ENCODE measurements at places on chromosomes 7 and 10.

DNA sequence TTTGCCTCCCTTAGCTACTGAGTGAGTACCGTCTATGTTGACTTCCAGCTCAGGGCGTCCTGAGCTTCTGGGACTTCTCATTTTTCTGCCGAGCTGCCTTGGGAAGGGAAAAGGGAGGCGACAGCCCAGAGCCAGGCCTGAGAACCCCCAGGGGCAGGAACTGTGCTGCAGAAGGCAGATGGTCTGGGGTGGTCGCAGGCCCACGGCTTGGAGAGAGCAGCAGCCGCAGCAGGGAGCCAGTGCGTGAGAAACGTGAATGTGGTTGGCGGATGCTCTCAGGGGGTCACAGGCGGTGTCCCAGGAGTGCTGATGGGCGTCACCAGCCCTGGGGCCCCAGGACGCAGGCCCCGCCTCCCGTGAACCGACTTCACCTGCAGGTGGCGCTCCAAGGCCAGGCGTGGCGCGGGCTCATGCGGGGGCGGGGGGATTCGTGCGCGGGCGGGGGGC is 9.2 kb upstream of the PWWP2B start:
- no peak for DNase-seq

DNA sequence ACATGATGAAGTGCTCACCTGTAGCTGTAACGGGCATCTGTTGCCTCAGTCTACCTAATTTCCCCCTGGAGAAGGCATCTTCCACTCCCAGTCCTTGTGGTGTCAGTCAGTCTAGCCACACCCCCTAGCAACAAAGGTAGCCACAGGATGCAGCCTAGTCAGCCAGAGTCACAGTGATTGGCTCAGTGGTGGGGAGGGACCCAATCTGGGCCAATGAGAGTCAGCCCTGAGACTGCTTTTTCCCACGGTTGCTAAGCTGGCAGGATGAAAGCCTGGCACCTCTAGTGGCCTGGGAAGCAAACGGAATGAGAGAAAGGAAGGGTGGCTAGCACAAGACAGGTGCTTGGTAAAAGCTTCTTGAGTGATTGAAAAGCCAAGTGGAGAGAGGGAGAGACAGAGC is 118.6 kb downstream of the SH3PXD2A start:
- DNase-seq = peak; percentile 31

GRCh38 chr10:114252092-114252491 is 13.0 kb downstream of the VWA2 start:
- DNase-seq = no peak

DNA sequence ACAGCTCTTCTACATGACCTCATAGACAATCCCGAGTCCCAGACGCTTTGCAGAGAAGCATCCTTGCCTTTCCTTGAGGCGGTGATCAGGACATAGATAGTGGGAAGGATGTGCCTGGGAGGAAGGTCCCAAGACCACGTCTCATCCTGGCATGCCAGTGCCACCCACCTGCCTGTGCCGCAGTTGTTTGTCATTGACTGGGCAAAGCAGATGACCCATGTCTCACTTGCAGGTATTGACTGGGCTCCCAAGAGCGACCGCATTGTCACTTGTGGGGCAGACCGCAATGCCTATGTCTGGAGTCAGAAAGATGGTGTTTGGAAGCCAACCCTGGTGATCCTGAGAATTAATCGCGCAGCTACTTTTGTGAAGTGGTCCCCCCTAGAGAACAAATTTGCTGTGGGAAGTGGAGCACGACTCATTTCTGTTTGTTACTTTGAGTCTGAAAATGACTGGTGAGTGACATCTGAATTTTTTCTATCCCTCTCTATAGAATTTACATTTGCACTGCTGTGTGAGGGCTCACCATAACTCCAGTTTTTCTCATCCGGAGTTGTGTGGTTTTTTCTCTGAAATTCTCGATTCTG is 18.5 kb downstream of the ARPC1A start:
- no peak for DNase-seq

GRCh38 chr7:67484244-67484751 is 487.7 kb downstream of the TYW1 start:
- DNase-seq = peak; percentile 52

DNA sequence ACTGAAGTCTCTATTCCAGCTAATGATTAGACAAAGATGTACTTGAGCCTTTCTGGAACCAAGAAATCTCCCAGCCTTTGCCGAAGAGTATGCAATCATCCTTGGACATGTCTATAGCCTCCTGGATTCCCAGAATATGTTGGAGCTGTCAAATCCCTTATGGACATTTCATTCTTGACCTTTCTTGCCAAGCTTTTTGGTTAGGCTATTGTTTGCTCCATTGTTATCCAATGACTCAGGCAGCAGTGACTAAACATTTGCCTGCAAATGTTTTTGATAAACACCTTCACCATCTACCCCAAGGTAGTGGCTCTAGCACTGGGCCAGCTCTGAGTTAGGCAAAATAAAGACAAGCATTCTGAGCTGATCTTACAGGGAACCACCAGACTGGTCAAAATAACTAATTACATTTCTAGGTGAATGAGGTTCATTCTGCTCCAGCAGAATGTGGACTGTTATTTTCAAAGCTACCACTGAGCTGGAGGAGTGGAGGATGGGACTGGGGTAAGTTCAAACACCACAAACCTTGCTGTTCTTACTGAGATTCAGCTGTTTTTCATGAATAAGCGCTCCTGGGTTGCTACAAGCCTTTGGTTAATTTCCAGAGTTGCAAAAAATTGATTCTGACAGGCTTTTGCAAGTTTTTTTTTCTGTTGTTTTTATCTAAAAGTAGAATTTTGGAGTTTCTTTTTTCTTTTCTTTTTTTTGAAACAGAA is 81.0 kb downstream of the TMEM270 start:
- peak; percentile 91 for DNase-seq

- no peak for DNase-seq
These were observed 51.7 kb downstream of the MAPK8 start for GRCh38 chr10:48358162-48358561.

GRCh38 chr7:17939211-17939605 is 1.1 kb downstream of the SNX13 start:
- DNase-seq = peak; percentile 70

DNA sequence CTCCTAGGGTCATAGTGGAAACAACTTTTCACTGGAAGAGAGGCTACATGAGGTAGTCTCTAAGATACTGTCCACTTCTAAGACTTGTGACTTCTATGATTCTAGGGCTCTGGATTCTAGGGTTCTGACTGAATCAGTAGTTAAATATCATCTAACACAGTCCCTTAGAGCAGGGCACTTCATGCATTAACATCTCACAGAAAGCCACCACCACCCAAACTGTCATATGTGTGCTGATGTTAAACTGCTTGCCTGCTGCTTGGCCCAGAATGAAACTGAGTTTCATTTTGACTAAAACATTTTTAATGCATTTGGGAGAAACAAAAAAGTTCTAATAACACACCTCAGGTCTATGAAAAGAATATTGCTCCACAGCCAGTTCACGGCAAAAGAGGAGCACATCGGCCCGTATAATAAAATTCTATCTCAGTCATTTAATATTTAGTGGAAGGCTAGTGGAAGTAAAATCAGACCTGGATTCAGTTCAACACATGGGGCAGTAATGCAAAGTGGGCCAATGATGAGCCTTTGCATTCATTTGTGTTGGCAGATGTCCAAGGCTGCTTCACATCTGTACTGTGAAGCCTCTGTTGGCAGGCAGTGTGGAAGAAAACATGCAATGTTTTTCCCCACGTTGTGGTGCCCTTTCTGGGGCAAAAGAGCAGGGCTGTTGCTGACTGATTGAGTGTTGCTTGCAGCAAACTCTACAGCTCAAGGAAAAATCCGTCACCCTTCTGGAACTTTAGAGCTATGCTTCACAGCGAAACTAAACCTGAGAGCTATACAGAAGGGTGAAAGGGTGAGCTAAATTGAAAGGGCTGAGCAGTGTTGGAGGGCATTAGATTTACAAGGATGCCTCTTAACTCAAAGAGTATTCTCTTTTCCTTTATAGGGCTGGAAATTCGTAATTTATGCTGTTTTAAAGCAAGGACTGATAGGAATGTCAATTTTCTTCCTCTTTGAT is 33.5 kb upstream of the AUTS2 start:
- no peak for DNase-seq

GRCh38 chr7:143248761-143249354 is 14.4 kb upstream of the GSTK1 start:
- DNase-seq = peak; percentile 72

- DNase-seq = peak; percentile 16
These were observed 18.3 kb downstream of the STEAP1B start for GRCh38 chr7:22481726-22482125.

DNA sequence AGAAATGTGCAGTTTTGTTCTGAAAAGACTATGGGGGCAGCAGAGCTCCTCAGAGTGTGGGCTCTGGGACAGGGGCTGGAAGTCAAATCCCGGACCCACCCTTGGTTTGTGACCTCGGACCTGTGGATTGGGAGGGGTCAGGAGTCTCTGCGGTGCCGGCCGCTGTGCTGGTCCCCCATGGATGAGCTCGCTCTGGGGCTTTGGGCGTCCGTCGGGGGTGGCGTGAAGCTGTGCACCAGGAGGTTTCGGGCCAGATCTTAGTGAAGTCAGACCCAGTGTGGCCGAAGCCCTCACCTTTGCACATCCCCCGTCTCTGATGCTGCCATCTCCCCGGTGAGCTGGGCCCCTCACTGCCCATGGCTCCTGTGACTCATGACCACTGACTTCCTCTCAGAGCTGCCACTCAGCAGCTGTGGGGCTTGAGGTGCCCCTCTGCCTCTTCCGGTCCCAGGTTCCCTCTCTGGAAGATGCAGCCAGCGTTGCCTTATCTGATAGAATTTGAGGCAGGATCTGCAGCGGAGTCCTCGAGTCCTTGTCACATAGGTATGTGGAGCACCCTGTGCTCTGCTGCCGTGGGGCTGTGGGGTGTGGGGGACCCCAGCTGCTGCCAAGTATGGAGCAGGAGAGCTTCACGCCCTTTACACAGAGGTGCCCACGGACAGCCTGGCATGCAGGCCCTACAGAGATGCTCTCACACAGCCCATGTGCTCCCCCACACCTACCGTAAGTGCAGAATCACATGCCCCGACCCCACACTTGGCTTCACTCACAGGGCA is 11.4 kb upstream of the SCART1 start:
- no peak for DNase-seq

- peak; percentile 77 for DNase-seq
These were observed 33.9 kb downstream of the BNIP3 start for GRCh38 chr10:131947631-131948347.

DNA sequence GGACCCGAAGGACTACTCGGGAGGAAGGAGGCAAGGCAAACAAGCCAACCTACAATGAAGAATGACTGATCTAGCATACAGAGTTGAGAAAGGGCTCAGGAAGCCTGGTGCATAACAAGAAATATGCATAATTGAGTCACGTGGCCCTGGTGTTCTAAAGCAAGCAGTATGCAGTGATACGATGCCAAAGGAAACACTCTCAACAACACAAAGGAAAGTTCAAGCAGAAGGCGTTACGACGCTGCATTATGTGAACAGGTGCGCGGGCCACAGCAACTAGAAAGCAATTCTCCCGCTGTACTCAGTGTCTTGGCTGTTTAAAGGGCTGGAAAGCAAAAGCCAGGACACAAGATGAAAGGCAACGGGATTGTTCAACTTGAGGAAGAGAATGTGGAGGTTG is 100.8 kb downstream of the PRTFDC1 start:
- DNase-seq = peak; percentile 45

DNA sequence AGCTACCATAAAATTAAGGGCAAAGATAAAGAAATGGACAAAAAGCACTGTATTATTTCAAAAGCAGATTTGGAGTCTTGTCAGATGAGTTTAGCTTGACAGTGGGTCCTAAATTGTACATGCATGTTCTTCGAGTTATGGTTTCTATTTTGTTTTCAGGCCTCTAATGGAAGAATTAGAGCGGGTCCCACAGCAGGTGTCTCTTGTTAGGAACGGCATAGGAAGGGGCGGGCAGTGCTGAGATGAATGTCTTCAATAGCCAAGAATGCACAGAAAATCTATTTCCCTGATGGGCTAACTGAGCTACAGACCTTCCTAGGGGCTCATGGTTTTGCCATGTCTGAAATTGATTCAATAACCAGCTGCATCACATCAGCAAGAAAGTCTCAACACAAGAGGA is 304.4 kb downstream of the FRMD4A start:
- DNase-seq = no peak

DNA sequence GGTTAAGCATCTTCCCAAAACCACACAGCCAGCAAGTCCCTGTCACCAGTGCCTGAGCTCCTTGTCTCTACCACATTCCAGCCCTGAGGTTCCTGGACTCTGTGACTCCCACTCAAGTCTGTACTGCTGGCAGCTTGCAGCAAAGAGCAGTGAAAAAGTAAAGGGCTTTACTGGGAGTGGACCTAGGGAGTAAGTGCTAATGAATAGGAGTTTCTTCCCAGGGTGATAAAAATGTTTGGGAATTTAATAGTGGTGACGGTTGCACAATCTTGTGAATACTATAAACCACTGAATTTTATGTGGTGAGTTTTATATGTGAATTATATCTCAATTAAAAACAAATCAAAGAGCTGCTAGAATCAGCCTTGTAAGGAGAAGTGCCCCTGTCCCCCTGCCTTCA is 22.6 kb downstream of the HSPA12A start:
- DNase-seq = peak; percentile 73

GRCh38 chr7:42207420-42207819 is 29.6 kb downstream of the GLI3 start:
- no peak for DNase-seq

GRCh38 chr7:119783799-119784198 is 489.2 kb upstream of the KCND2 start:
- peak; percentile 36 for DNase-seq

DNA sequence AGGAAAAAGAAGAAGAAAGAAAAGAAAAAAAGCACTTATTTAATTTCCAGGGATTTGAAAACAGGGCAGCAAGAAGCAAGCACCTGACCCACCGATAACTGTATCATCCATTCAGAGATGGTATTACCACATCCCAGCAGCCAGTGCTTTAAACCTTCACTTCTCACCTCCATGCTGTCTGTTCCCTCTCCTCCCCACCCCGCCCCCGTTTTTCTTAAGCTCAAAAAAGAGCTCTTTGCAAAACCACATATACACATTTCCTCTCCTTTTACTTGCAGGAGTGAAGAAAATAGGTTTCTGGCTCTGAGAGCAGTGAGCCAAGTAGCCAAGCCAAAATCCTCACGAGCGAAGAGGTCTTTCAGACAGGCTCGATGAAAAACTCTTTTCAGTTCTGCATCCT is 2.2 kb downstream of the STOX1 start:
- DNase-seq = no peak

GRCh38 chr10:132154440-132154839 is 32.3 kb upstream of the DPYSL4 start:
- no peak for DNase-seq

- no peak for DNase-seq
These were observed 296.2 kb upstream of the MGMT start for GRCh38 chr10:129170812-129171211.

DNA sequence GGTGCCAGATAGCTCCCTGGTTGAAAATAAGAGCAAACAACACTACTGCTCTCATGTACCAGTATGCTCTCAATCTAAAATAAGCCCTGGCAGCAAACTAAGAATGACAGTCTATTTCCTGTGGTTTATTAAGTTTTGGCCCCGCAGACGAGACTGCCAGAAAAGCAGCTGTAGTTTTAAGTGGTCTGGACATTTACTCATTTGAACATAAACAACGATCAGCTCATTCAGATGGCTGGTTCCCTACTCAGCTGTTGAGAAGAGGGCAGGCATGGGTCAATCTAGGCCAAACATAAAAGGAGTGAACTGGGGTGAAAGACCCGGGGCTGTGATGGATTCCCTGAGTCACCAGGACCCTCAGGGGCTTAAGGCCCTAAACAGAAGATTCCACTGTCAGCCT is 4.5 kb downstream of the TRIL start:
- peak; percentile 29 for DNase-seq

All from renal cortical epithelial cell (primary cell).